Cardiac muscle cell (in vitro differentiated cells and primary cell): ENCODE measurements at places on chromosomes 11 and 22. TPM values are rescaled to one million over a fixed set of nuclear protein-coding genes. Genes with fewer than 3 reads are reported as not detected.

GRCh38 chr11:2825889-2826678 lies 59.5 kb downstream of the CDKN1C start:
- peak; percentile 98 for DNase-seq

GRCh38 chr11:67648140-67648795 lies 2.3 kb downstream of the ACY3 start:
- DNase-seq = peak; percentile 57

- DNase-seq = no peak
Observed at GRCh38 chr11:44212128-44212527, 97.8 kb downstream of the ALX4 start.

DNA sequence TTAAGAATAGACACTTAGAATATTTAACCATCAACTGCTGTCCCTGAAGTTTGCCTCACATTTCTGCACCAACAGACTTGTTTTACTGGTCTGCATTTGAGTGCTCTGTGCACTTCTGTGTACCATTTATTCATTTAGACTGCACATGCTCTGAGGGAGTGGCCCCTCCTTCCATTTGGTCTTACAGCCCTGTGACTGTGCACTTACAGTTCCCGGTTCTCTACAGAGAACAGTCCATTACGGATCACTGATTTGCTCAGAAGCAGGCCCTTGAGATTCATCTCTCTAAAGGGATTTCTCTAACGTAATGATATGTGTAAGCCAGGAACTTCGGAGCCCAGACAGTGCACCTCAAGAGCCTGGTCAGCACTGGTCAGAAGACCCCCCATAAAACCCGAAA lies 247.3 kb upstream of the BLID start:
- DNase-seq = no peak

GRCh38 chr11:34431979-34432378 lies 6.8 kb upstream of the CAT start:
- DNase-seq = no peak

GRCh38 chr11:28457481-28458065 lies 349.4 kb downstream of the METTL15 start:
- DNase-seq = no peak

- no peak for DNase-seq
Observed at GRCh38 chr11:57873196-57873911, 111.8 kb downstream of the CTNND1 start.

GRCh38 chr11:116895048-116895757 lies 57.8 kb upstream of the APOA1 start:
- peak; percentile 46 for DNase-seq

- no peak for DNase-seq
Observed at GRCh38 chr11:110862407-110862806, 150.2 kb upstream of the ARHGAP20 start.

GRCh38 chr11:35500744-35501143 lies 24.7 kb downstream of the PAMR1 start:
- no peak for DNase-seq

GRCh38 chr22:35324762-35325161 lies 25.1 kb downstream of the TOM1 start:
- DNase-seq = no peak

GRCh38 chr11:13924801-13925327 lies 37.7 kb upstream of the SPON1 start:
- DNase-seq = no peak

DNA sequence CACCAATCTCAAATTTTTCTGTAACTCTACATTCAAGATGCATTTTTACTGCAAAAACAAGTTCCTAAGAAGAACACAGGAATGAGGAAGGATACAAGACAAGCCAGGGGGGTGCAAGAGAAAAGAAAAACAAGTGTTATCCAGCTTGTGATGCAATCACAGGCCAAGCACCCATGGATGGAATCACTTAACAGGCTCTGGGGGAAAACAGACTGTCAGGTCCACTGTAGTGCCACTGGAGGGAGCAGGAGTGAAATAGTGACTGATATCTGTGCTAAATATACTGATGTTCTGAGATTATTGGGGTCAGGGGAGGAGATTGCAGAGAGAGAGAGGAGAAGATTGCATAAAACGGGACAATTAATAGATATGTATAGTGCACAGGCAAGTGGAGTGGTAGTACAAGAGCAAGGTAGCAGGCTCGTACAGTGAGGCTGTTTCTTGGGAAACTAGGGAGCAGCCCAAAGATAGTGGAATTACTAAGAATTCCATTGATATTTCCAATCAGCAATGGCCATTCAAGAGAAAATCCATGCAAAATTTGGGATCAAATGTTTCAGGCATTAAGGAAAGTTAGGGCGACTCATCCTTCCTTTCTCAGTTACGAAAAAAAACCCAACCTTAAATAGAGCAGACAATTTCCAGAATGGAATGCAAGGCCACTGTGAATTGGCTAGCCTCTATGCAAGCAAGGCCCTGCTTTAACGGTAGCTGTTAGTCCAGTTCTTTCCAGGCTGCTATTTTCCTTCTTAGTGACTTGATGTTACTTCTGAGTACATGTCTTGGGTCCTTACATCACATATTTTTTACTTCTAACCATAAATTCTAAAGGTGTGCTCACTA lies 52.2 kb upstream of the CEP126 start:
- peak; percentile 59 for DNase-seq

DNA sequence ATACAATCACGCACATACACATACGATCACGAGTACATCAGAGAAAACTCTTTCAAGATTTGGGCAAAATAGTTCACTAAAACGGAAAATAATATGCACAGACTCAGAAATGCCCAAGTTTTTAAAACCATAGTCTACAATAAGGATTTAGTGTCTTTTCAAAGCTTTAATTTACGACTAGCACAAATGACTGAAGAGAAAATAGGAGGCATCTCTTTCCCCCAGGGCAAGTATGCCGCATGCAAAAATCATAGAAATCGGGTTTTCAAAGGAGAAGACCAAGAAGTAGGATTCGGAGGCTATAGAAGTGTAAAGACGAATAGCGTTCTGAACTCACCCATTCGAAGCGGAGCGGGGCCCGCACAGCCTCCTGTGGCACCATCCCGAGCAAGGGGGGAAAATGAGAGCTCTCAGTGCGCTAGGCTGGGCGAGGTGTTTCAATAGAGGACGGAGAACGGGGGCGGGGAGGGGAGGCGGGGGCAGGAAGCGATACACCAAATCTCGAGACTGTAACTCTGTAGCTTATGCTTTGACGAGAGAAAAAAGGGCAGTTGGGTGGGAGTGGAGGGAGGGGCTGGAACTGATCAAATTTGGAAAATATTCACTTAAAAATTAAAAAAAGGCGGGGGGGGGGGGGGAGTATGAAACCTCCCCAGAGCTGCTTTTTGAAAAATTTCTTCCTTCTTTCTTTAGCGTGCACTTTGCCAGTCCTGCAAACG lies 15.8 kb downstream of the BLID start:
- DNase-seq = peak; percentile 87

DNA sequence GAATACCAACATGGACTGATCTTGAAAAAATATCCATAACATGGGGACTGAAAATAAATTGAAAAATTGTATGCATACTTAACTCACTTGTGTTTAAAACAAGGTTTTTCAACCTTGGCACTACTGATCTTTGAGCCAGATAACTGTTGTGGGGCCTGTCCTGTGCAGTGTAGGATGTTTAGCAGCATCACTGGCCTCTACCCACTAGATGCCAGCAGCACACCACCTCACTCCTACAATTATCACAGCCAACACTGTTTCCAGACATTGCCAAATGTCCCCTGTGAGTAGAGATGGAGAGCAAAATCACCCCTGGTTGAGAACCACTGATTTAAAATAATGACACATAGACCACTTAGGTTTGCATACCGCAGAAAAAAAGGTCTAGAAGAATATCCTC lies 45.0 kb upstream of the SLC1A2 start:
- no peak for DNase-seq

GRCh38 chr11:65008016-65008415 lies 5.9 kb upstream of the ARL2 start:
- no peak for DNase-seq

DNA sequence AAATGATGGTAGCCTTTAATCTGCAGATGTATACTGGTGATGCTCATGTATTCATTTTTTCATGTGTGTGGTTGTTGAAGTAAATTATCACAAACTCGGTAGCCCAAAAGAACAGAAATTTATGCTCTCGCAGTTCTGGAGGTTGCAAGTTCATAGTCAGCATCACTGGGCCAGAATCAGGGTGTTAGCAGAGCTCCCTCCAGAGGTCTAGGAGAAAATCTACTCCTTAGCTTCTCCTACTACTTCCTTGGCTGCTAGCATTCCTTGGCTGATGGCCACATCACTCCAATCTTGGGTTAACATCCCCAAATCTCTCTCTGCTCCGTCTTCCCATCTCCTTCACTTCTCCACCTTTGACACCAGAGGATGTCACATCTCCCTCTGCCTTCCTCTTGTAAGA lies 45.3 kb upstream of the GALNT18 start:
- no peak for DNase-seq

- peak; percentile 48 for DNase-seq
Observed at GRCh38 chr11:9753021-9753420, 89.1 kb downstream of the SWAP70 start.

GRCh38 chr11:16973338-16973964 lies 40.8 kb downstream of the PLEKHA7 start:
- DNase-seq = no peak

- DNase-seq = no peak
Observed at GRCh38 chr11:35163702-35164496, 24.9 kb downstream of the CD44 start.

- no peak for DNase-seq
Observed at GRCh38 chr11:70559516-70559915, 161.2 kb downstream of the CTTN start.

DNA sequence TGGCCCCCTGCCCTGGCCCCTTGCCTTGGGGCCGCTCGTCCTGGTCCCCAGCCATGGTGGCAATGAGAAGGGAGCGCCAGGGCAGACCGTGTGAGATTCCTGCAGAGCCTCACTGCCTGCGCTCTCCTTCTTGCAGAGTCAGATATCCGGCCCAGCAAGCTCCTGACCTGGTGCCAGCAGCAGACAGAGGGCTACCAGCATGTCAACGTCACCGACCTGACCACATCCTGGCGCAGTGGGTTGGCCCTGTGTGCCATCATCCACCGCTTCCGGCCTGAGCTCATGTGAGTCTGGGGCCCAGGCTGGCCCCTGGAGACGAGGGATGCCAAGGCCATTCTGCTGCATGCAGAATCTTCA lies 114.1 kb downstream of the MICAL2 start:
- peak; percentile 94 for DNase-seq

GRCh38 chr11:82981852-82982251 lies 80.3 kb downstream of the DDIAS start:
- no peak for DNase-seq

DNA sequence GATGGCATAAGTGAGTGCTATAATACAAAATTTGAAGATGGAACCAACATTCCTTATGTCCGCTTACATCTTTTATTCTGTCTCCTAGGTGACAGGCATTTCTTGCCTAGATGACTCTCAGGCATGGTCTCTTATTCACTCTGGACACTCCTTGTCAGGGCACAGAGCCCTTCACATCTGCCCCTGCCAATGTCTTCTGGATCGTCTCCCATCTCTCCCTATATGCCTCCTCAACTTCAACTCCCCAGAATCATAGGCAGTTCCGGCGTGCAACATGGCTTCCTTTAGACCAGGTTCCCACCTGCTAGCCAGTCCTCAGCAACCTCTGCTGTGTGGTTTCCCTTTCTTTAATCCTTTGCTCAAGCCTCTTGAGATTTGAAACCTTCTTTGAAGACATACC lies 300.9 kb downstream of the TENM4 start:
- no peak for DNase-seq

DNA sequence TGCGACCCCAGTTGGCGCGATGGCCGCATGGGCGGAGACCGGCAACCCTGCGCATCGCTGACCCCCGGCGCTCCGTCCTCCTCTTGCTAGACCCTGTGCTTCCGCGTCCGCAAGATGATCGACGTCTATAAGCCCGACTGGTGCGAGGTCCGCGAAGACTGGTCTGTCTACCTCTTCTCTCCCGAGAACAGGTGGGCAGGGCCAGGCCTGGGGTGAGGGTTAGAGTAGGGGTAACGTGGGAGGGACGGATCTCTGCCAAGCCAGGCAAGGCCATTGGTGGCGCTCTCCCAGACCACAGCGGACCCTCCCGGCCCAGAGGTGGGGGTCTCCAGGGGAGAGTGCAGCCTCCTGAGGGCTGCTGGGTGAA lies 92.1 kb downstream of the CACNA1I start:
- DNase-seq = no peak

GRCh38 chr22:28183078-28183860 lies 264.2 kb upstream of the PITPNB start:
- DNase-seq = peak; percentile 17

GRCh38 chr22:48644997-48645396 lies 1182.7 kb downstream of the BRD1 start:
- DNase-seq = no peak

DNA sequence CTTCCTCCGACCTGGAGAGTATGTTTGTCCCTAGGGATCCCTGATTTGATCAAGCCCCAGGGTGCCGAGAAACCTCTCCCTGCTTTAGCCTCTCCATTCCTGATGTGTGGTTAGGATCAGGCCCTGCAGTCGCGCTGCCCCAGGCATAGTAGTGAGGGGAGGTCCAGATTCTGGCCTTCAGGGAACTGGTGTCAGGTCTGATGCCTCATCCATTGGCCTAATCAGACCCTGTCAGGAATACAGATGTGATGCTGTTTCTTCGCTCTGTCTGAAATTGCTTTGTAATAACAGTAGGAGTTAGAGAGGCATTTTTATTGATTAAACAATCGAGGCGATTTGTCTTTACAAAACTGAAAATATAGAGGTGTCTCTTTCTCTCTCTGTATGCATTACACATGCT lies 75.2 kb downstream of the GRIK4 start:
- DNase-seq = no peak

The CHRM1 gene
- 1.3 and 1.4 TPM in 2 replicates for total RNA-seq

The RAC2 gene
- 1.8 and 2.0 TPM in 2 replicates for total RNA-seq

The OAF gene
- total RNA-seq = 11.3 and 13.2 TPM in 2 replicates

The UBQLNL gene
- total RNA-seq = 0.92 and 3.4 TPM in 2 replicates

The PGR gene
- 0.04 TPM in 1 of 2 replicates, not detected in the other for total RNA-seq

The ACTN3 gene
- total RNA-seq = 74.2 and 189 TPM in 2 replicates

The DKK3 gene
- 180 and 309 TPM in 2 replicates for total RNA-seq

The RASD2 gene
- total RNA-seq = 1.1 and 1.2 TPM in 2 replicates

The OR52N4 gene
- not detected in 2 replicates for total RNA-seq

The LGR4 gene
- 84.2 and 89.3 TPM in 2 replicates for total RNA-seq

The ROBO3 gene
- total RNA-seq = 7.1 and 10.3 TPM in 2 replicates

The NUP98 gene
- total RNA-seq = 110 and 142 TPM in 2 replicates

The TNNI2 gene
- total RNA-seq = 1.8 and 3.9 TPM in 2 replicates

The DGKZ gene
- 81.8 TPM in 2 replicates for total RNA-seq

The TRIM51 gene
- not detected in 2 replicates for total RNA-seq

The RIMBP3B gene
- total RNA-seq = 1.7 and 1.9 TPM in 2 replicates
